ENCODE measurements at places on chromosomes 4 and X.

DNA sequence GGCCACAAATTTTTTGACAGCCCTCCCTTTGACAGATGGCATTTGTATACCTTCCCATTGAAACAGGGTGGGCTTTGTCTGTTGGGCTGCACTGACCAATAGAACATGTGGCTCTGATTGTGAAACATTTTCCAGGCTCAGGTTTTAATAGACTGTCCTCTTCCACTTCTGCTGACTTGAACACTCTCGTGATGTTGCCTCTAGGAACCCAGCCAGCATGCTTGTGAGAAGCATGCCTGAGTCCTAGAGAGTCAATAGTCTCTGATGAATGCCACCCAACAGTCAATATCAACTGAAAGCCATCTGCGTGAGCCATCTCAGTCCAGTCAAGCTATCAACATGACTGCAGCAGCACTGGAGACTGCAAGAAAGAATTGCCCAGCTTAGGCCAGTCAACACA lies 290.0 kb downstream of the SLC7A11 start:
- no peak for DNase-seq

DNA sequence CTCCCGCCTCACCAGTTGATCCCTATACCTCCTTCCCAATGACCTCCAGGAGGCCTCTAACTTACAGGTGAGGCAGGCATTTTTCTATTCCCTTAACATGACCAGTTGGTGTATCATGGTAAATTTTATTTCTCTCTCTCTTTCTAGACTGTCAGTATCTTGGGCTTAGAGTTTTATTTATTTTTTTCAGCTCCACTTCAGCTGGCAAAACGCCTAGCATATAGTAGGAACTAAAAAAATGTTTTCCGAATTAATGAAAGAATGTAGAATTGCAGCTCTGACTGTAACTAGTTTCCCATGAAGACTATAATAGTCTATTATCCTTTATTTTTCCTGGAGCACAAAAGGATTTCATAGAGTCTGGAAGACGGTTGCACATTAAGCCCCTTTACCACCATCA lies 84.8 kb downstream of the PDE5A start:
- DNase-seq, result no peak

DNA sequence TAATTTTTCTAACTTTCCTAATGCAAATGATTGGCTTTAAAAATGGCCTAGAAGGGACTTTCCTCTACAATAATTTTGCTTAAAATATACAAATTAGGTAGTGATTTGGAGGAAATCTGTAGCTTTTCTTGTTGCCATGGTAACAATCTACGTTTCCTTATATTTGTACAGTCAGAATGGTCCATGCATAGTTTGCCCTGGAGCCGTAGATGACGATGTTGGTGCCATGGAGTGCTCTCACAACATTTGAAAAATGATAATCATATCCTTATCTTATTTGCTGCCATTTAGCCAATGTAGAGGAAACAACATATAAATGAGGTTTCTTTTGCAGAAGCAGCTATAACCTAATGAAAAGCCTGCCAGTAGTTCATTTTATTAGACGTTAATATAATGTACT lies 89.0 kb upstream of the NMU start:
- no peak for DNase-seq

GRCh38 chr4:8295471-8295870 lies 25.9 kb downstream of the HTRA3 start:
- no peak for DNase-seq

DNA sequence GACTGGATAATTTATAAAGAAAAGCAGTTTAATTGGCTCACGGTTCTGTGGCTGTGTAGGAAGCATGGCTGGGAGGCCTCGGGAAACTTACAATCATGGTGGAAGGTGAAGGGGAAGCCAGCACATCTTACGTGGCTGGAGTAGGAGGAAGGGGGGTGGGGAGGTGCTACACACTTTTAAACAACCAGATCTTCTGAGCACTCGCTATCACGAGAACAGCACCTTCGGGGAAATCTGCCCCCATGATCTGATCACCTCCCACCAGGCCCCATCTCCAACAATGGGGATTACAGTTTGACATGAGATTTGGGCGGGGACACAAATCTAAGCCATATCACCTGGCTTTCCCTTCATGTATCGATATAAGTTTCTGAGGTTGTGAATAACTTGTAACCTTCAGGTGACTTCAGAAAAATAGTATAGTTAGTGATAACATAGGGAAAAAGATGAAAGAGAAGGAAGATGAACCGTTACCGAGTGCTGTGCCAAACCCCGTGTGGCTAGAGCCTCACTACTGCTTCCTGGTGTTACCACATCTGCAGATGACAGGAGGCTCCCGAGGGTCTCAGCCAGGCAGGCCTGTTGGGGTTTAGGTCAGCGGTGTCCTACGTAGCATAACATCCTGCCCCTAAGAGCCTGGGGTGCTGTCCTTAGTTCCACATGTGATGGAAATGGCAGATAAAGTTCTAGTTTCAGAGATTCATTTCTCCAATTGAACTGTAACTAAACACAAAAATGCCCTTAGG lies 103.5 kb downstream of the TNIP2 start:
- DNase-seq, result no peak
